ENCODE measurements at places on chromosomes 5 and 9. TPM values are rescaled to one million over a fixed set of nuclear protein-coding genes. Genes with fewer than 3 reads are reported as not detected.

ST8SIA4 gene
- total RNA-seq, result 5.5 TPM

RORB gene
- total RNA-seq, result not detected

LCN15 gene
- total RNA-seq, result not detected

GRCh38 chr5:32270946-32271345 is 41.8 kb downstream of the MTMR12 start:
- no peak for DNase-seq

Data from progenitor cell of endocrine pancreas (in vitro differentiated cells).